ENCODE measurements at places on chromosomes 11 and 22.

DNA sequence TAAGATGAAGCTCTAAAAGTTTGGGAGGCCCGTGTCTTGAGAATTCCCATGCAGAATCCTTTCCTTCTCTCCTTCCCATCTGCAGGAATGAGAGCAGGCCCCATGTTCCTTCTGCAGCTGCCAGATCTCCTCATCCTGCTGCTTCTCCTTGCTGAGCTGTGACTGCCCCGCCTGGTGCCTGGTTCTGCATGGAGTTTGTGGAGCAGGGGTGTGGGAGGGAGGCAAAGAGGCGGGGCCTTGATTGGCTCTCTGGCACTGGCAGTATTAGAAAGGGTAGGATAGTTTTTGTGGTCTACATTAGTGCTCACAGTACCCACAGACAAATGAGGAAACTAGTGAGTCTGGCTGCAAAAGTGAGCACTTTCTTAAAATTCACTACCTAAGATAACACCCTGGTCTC is 91.1 kb upstream of the CLPB start:
- DNase-seq: no peak

GRCh38 chr11:45994371-45995341 is 72.2 kb downstream of the LARGE2 start:
- peak; percentile 51 for DNase-seq

DNA sequence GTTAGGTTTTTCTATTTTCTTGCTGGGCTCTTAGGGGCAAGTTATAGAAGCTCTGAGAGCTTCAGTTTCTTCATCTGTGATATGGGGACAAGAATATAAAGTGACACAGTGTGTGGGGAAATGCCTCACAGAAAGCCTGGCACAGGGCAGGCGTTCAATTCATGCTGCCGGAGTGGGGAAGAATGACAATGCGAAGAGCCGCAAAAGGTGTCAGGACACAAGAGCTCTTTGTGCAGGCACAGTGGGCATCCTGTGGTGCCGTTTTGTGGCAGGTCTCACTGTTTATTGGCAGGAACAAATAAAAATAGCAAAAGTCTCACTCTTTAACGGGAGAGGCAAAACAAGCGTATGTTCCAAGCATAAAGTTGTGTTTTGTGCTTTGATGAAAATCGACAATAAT is 112.1 kb downstream of the TIMP3 start:
- no peak for DNase-seq

DNA sequence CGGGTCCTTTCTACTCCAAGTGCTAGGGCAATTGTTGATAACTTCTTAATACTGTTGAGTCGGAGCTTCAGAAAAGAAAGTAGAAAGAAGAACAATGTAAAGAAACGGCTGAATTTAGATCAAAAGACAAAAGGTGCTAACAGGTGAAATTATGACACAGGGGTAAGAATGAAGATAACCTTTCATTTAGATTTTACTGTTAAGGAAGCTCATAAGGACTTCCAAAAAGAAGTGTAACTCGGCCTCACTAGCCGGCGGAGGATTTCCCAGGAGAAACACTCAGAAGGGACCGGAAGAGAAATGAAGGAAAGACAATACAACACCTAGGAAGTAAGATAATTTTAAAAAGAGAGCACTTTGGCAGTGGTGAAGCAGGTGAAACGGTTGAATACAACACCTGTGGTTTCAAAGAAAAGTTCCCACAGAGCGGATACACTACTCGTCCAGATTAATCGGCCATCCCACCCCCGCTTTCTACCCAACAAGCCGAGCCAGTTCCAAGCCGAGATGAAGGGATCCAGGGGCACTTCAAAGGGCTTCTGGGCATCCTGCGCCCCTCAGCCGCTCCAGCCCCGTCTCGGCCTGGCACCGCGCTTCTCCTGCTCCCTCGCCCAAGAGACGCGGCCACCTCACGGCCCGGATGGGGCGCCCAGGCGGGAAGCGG is 737 bp downstream of the PPP2R1B start:
- DNase-seq: no peak

DNA sequence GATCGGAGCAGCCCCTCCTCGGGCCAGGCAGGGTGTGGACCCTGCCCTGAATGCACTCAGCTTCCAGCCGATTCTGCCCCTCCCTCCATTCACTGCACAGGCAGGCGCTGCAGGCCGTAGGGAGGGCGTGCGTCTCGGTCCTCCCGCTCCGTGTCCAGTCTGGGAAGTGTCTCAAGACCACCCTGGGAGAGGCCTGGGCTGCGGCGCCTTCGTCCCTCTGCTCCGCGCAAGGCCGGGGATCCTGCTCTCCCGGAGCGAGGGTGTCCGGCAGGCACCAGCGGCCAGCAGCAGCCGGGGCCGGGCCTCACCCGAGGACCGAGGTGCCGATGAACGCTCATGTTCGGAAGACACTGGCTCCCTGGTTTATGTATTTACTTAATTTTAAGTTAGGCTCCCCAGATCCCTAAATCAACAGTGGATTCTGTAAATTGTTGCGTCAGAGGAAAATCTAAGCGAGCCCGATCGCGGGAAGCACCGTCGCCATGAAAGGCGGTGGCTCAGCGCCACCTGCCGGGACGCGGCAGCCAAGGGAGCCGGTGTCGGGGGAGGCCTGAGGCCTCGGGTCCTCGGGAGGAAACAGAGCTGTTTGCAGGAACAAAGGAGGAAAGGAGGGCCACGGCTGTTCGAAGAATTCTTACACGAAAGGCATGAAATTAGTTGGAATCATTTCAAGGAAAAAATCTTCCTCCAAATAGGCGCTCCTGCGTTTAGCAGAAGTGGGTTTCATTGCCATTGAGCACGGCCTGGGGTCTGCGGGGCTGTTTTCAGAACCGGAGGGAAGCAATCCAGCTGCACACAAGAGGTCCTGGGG is 195.3 kb downstream of the BRD1 start:
- DNase-seq: peak; percentile 28

DNA sequence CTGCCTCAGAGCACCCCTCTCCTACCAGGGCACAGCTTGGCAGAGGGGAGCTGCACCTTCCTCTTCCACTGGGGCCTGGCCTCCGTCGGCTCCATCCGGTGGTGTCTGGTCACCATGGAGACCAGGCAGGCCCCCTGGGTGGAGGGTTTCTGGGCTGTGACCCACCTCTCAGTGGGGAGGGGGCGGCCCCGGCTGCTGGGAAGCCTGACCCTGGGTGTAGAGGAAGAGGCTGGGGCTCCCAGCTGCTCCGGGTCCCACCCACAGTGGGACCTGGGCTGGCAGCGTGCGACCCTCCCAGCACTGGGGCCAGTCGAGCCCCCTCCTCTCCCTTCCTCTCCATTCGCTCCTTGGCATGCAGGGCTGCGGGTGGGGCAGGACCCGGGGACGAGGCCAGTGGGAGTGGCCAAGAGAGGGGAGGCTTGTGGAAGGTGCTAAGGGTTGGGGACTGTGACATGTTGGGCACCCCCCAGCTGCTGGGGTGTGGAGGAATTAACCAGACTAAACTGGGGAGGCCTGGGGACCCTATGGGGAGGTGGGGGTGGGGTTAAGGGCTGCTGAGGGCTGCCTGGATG is 46.8 kb downstream of the BRSK2 start:
- no peak for DNase-seq

DNA sequence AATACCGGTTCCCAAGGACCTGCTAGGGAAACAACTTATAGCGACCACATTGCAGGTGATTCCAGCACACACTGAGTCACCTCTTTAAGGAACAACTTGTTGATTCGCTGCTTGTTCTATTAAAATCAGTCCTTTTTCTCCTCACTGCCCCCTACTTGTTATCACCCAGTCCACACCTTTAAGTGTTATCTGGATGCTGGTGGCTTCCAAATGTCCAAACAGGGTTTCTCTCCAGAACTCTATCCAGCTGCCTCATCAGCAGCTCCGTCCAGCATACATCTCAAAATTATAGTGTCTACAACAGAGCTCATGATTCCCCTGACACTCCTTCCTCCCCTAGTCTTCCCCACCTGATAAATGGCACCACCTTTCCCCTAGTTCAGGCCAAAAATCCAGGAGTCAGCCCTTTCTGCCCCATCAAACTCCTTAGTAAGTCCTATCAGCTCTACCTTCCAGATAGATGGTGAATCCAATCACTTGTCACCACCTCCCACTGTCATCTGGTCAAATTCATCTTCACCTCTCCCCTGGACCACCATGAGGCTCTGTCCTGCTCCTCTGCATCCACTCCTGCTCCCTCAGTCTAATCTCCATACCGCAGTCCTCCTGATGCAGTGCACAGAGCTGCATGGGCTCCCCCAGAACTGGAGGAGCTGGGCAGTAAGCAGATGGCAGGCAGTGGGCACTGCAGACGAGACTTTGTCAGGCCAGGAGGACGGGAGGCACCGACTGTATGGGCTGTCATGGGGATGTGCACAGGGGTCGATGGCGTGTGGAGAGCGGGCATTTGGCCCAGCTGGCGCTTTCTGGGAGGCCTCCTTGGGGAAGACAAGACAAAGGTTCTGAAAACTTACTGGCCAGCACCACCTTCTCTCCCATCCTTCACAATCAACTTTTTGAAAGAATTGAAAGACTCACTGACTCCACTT is 19.3 kb downstream of the IL10RA start:
- DNase-seq: no peak

DNA sequence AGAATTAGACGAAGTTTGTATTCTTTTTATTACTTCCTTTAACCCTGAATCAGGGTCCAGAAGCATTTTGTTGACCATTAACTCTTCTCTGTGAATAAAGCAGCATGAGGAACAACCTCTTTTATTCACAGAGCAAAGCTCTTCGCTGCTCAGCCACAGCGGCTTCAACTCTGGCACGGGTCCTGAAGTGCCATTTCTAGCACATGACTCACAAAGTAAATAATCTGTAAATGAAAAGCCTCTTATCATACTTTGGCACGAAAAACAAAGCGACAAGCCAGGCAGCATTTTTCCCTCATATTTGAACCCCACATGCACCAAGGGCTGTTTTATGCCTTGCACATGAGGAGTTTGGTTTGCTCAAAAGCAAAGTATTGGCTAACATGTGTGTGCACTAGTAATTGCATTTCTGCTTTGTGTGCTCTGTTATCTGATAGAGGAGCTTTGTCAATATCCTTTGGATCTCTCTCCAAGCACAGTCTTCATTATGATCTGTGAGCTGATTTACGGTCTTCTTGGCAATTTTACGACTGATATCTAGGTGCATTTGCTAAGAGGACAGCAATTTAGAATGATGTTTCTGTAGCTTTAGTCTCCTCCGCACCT is 33.0 kb upstream of the APOBEC3A start:
- DNase-seq: peak; percentile 90

GRCh38 chr11:30346068-30346688 is 23.3 kb downstream of the ARL14EP start:
- peak; percentile 62 for DNase-seq

GRCh38 chr11:10443152-10443551 is 11.9 kb upstream of the AMPD3 start:
- DNase-seq: peak; percentile 16

DNA sequence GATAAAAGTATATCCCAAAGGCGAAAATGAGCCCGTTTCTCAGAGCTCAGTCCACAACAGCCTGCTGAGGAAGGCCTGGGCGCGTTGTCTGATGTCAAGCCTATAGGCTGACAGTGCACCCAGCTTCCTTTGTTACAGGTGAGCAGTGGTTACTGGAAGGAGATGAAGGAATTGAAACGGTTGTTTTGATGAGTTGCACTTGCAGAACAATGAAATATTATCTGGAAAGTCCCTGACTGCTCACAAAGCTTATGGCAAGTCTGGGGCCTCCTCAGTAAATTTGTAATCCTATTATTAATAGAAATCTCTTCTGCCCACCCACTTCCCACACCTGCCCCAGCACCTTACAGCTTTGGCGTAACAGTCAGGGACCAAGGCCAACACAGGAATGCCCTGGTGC is 77.8 kb downstream of the C11orf91 start:
- DNase-seq: no peak

DNA sequence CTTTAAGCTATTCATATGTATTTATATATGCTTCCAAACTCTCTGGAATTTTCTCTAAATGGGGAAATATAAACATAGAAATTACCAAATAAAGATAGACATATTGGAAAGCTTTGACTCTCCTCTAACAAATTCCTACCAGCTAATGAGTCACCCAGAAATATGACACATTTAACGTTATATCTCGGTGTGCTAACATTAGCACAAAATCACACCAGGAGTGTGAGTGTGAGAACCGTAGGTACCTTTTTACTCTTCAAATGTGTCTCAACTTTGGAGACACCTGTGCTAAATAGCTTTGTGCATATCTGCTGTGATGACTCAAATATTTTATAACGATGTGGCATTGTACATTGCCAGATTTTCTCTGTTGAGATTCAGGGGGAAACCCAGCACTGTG is 714.4 kb downstream of the METTL15 start:
- peak; percentile 17 for DNase-seq

DNA sequence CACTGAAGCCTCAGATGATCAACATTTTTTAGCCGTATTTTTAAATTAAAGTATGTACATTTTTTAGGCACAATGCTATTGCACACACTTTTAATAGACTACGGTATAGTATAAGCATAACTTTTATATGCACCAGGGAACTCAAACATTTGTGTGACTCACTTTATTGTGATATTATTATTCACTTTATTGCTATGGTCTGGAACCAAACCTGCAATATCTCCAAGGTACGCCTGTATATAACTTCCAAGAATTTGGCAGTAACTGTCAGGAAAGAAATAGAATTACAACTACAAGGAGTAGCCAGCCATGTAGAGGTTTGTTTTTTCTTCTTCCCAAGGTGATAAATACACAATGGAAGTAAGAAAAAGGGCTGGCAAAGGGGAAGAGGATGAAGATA is 62.3 kb downstream of the PRR5L start:
- DNase-seq: no peak

DNA sequence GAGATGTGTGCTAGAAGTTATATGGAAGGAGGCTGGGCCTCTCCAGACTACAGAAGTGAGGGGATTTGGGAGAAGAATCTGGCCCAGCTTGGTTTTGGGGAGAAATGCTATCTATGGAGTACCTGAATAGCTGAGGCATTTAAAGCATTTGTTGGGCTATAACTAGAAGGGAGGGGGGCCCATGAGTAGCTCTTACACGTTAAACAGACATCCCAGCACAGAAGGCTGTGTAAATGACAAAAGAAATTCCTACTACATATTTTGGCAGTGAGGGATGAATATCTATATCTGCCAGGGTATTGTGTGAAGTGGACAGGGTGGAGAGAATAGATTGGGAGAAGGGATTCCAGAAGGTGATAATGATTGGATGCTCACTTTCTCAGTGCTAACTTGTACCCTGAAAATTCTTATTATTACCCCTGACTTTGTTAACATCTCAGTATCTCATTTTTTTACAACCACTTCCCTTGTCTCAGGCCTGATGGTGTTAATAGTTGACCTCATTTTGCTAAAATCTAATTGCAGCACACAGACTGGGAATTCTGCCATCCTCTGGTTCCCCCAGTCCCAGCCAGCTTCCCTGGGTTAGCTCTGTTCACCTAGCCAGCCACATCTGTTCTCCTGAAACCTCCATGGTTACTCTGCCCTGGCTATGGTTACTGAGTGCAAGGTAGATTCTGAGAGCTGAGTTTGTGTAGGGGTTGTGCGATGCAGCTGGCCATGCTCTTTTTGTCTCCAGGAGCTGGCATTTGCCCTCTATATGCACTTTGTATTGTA is 28.8 kb upstream of the RRM1 start:
- DNase-seq: no peak

- peak; percentile 32 for DNase-seq
Measured at GRCh38 chr22:50641696-50642607, 14.0 kb upstream of the ARSA start.

DNA sequence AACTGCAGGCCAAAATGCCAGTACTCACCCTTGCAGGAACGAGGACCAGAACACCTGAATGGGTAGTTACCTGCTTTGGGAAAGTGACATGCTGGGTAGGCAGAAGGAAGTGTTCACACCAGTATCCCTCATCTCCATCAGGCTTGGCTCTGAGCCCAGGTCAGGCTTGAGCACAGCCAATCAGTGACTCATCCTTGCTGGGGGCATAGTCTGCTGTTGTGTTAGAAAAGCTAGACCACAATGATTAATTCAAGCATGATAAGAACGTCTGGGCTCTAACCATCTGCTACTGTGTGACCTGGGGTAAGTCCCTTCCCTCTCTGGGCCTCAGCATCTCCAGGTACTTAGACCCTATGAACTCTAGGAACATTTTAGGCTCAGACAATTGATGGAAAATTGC is 450.4 kb downstream of the MIAT start:
- DNase-seq: peak; percentile 94
